Fibroblast of skin of back (primary cell): ENCODE measurements at places on chromosomes 11 and 22.
A peak's percentile ranks its signal among the peaks of the same experiment; 100 is the strongest.

- DNase-seq, result no peak
Observed at GRCh38 chr11:86228269-86229038, 16.1 kb upstream of the EED start.

DNA sequence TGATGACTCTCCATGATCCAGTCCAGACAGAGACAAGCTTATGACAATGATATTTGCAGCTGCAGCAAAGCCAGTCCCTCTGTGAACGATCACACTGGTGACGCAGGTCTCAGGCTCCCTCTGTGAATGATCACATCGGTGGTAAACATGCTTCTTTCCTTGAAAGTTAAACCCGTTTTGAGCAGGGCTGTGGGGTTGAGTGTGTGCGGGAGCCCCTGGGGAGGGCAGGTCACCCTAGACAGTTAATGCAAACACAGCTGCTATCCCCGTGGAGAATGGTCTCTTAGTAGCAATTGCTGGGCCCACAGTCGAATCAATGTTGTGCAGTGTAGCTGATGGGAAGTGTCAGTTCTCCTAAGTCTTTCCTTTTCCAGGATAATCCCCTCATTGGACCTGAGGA lies 71.0 kb upstream of the KIRREL3 start:
- DNase-seq, result no peak

DNA sequence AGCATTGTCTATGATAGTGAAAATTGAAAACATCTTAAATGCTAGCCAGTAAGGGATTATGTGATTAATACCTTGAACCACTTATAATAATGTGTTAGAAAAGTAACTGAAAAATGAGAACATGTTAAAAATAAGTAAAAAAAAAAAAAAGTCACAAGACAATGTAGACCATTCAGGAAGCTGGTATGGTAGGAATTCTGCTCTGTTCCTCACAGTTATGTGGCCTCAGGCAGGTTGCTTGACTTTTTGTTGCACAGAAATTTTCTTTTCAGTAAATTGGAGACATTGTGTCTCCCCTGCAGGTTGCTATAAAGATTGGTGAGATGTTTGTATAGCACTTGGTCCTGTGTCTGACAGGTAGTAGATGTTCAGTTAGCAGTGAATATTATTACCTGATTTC lies 17.3 kb upstream of the PLET1 start:
- DNase-seq, result peak; percentile 48

DNA sequence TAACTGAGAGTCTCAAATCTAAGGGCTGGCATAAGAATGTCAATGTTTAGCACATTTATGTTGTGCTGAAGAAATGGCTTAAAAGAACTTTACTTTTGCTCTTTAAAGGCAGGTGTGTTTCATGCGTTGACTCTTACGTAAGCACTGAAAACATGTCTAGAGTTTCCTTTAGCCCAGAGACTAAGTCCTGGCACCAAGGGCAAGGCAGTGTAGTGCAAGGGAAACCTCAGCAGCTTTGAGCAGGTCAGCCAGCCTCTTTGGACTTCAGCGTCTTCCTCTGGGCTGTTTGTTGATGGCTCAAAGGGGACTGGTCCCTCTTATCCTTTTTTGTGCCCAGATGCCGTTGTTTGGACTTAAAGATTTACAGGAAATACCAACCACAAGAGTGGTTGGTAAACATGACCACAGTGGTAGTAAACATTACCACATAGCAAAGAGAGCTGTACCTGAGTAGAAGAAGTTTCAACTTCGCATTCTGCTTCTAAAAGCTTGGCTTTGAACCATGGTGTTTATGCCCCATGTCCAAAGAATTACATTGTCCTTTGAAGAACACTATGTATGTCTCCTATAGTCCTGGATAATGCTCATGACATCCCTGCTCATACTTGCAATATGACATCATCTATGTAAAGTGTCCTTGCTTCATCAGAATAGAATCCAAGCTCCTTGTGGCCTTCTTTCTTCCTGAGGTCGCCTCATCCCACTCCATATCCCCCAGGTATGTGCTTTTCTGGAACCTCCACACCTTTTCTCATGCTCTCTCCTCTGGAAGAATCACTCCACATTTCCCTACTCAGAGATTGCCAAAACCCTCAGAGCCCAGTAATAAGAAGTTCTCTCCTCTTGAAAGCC lies 23.5 kb downstream of the TENM4 start:
- peak; percentile 57 for DNase-seq

GRCh38 chr11:10653261-10653660 lies 40.3 kb downstream of the IRAG1 start:
- DNase-seq, result no peak
